Left renal cortex interstitium (tissue), 4 donors: ENCODE measurements at places on chromosomes 16 and 17.
A peak's percentile ranks its signal among the peaks of the same experiment; 100 is the strongest.

DNA sequence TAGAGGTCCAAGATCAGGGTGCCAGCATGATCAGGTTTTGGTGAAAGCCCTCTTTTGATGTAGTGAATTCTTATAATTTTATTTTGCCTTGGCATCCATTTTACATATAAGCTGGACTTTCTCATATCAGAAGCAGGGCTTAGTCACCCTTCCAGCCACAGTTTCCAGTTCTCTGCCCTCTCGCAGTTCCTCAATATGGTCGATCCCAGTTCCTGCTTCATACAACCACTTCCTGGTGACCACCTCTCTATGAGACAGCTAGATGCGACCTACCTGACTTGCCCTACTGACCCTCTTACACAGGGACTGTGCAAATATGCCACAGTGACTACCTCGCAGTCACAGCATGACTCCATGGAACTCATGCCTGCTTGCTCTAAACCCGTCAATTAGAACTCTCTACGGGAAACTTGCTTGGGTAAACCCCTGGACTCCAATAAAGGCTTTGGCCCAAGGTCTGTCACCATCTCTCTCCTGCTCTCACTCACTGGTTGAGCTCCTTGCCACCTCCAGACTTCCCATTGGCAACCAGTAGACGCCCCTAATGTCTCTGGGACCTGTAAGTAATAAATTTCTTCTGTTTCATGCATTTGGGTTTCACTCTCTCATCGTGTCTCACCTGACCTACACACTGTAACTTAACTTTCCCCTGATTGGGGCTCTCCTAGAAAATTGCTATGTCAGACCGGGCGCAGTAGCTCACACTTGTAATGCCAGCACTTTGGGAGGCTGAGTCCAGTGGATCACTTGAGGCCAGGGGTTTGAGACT lies 21.4 kb downstream of the CD300LG start:
- no peak for DNase-seq

DNA sequence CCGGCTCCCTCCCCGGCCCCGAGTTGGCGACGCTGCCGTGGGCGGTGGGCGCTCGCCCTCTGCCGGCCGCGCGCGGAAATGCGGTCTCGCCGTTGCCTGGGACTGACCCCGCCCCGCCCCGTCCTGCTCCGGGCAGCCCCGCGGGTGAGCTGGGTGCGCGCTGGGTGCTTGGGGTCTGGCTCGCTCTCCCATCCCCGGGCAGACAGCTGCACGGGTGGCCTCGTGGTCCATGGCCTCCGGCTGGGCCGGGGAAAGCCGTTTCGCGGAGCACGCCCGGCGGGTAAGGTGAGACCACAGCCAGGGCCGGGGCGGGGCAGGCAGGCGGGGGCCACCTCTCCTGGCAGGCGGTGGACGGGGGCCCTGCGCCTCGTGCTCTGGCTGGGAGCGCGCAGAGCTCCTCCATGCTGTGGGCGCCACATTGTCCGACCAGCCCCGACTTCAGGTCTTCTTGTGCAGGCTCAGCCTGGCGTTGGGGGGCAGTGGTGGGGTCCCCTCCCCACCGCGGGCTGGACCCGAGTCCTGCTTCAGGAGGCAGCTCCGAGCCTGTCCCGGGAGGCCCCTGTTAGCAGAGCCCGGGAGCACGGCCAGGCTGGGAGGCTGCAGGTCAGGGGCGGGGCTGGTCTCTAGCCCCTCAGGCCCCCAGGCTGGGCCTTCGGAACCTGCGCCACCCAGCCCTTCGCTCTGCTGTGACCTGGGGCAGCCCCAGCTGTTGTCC lies 7.0 kb upstream of the C1QTNF8 start:
- no peak for DNase-seq

GRCh38 chr16:29667755-29668154 lies 4.7 kb downstream of the SPN start:
- DNase-seq: no peak

DNA sequence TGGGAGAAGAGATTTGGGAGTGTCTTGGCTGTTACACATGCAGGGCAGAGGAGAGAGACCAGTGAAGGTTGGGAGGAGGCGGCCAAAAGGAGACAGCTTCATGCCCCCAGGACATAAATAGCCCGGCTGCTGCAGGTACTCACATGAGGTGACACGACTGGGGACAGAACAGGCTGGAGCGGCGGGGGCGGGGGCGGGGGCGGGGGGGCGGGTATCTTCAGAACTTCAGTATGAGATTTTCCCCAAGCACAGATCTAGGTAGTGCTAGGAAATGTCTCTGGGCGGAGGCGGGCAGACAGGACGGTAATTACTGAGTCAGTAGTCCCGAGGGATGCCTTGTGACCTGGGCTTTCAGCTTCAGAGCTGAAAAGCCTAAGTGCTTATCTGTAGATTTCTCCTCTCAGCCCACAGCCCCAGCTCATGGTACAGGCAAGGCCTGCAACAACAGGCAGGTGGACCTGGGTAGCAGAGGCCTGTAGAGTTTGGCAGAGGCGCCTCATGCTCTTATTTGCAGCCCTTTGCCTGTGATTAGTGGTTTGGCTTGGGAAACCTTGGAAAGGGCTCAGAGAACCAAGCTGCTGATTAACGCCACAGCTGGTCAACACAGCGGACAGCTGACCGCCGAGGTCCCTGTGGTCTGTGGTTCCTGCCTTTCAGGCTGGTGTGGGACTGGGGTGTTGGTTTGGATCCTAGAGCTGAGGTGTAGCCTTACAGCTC lies 24.5 kb downstream of the UNK start:
- no peak for DNase-seq

- DNase-seq: no peak
Measured at GRCh38 chr17:22692066-22692805, 999.9 kb downstream of the KCNJ18 start.

DNA sequence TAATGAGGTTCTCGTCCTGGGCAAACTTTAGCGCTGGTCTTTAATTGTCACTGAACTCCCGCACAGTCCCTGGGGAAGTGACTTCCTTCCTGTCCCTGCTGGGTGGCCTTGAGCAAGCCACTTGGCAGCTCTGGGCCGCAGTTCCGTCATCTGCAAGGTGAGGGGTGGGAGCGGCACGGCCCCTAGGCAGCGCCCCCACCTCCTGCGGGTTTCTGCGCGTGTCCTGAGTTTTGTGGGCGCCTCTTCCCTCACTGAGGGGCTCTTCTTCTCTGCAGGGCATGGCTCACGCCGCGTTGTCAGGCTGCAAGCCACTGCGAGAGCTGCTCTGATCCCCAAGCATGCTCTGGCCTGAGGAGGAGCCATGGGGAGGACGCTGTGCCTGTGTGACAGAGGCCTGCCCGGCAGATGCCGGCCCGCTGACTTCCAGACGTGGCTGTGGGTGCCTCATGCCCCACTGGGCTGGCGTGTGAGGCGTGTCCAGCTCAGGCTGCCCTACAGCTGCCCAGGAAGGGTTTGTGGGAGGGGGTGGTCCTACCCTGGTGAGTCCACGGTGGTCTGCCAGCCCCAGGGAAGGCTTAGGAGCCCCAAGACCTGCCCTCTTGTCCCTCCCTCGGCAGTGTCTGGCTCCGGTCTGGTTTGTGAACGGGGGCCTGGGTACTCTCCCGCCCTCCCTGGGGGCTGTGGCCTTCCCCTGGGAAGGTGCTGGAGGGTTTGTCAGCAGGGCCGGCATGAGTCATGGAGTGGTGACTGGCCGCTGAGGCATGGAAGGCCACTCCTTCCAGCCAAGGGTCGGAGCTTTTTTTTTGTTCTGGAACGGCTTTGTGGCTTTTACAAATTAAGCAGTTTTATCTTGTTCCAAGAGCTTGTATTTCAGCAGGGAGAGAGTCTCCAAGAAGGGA lies 182.0 kb downstream of the SEC14L1 start:
- peak; percentile 71 for DNase-seq

GRCh38 chr16:55900616-55901393 lies 25.6 kb upstream of the CES5A start:
- no peak for DNase-seq

- no peak for DNase-seq
Measured at GRCh38 chr16:23902034-23902747, 66.4 kb downstream of the PRKCB start.

- no peak for DNase-seq
Measured at GRCh38 chr16:51989637-51990230, 557.2 kb downstream of the TOX3 start.

DNA sequence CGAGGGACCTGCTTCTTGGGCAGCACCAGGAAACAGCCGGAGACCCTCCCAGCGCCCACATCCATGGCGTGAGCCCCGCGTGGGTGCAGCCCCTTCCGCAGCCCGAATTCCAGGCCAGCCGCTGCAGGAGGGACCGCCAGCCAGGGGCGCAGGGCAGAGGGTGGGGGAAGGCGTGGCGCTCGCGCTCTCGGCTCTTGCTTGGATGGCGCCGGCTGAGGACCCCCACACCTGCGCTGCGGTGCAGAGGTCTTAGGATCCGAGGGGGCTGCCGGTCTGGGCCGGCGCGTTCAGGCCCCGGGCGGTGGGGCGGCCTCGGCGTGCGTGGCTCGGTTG lies 28.8 kb downstream of the ACTG1 start:
- no peak for DNase-seq

- no peak for DNase-seq
Measured at GRCh38 chr16:3131755-3132377, 3.0 kb upstream of the ZNF213 start.

GRCh38 chr16:60655514-60656153 lies 1380.6 kb downstream of the CDH8 start:
- no peak for DNase-seq

DNA sequence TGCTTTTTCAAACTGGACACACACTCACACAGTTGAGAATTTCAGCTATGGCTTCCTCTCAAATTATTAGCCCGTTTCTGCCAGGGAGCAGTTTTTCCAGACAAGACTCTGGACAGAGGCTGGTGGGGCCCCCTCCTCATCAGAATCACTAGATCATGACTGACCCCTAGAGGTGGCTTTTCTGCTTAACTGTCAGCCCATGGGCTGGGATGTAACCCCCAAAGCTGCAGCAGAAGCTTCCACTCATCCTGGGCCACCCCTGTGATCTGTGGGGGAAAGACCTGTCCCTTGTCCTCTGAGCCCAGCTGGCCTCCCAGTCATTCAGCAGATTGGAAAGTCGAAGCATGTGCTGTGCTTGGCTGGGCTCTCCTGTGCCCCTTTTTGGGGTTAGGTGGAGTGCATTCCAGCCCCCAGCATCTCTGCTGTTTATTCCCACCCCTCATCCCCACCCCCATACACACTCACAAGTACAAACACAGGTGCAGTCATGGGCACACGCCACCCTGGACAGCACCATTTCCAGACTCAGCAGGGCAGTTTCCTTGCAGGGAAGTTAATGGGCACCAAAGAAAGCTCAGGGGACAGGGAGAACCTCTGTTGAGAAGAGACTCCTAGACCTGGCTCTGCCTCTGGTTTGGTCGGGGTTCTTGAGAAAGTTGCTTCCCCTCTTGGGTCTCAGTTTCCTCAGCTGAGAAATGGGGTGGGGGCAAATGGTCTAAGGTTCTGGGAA lies 77.6 kb upstream of the RBL2 start:
- DNase-seq: no peak

DNA sequence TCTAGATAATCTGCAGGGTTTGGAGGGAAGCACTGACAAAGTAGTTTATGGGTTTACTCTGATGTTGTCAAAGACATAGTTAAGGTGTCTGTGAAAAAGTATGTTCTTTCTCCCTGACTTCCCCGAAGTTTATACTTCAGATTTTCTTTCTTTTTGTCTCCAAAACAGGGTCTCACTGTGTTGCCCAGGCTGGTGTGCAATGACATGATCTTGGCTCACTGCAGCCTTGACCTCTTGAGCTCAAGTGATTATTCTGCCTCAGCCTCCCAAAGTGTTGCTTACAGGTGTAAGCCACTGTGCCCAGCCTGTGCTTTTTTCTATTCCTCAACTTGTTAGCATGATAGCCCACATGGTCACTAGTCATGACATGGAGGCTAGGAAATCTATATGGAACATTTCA lies 20.9 kb downstream of the SF3B3 start:
- no peak for DNase-seq

- no peak for DNase-seq
Measured at GRCh38 chr16:58730724-58731370, 3.3 kb downstream of the GOT2 start.

- no peak for DNase-seq
Measured at GRCh38 chr16:23514381-23515152, 4.3 kb upstream of the GGA2 start.

GRCh38 chr16:53964145-53964790 lies 260.3 kb downstream of the FTO start:
- DNase-seq: no peak

- no peak for DNase-seq
Measured at GRCh38 chr16:53960050-53960812, 256.3 kb downstream of the FTO start.

DNA sequence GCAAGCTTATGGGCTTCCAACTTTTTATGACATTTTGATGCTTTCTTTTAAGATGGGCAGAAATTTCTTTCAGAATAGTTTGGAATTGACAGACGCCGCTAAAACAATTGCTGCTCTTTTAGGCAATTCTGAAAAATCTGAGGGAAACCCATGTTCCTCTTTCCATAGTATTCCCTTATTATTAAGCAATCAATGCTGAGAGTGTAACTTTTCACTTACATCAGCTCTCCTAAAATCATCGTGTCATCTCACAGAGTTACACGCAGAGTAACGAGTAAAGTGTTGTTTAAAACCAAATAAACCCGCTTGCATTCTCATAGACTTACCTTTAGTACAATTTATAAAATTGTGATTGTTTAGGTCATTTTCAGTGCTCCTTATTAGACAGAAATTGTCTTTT lies 150.6 kb downstream of the MAF start:
- no peak for DNase-seq

GRCh38 chr16:46929378-46930332 lies 43.8 kb downstream of the DNAJA2 start:
- no peak for DNase-seq

- DNase-seq: no peak
Measured at GRCh38 chr17:61822326-61823285, 40.7 kb downstream of the BRIP1 start.

GRCh38 chr16:10947211-10947787 lies 2.9 kb downstream of the CLEC16A start:
- DNase-seq: no peak

- DNase-seq: no peak
Measured at GRCh38 chr17:76926237-76926866, 58.1 kb downstream of the MGAT5B start.

DNA sequence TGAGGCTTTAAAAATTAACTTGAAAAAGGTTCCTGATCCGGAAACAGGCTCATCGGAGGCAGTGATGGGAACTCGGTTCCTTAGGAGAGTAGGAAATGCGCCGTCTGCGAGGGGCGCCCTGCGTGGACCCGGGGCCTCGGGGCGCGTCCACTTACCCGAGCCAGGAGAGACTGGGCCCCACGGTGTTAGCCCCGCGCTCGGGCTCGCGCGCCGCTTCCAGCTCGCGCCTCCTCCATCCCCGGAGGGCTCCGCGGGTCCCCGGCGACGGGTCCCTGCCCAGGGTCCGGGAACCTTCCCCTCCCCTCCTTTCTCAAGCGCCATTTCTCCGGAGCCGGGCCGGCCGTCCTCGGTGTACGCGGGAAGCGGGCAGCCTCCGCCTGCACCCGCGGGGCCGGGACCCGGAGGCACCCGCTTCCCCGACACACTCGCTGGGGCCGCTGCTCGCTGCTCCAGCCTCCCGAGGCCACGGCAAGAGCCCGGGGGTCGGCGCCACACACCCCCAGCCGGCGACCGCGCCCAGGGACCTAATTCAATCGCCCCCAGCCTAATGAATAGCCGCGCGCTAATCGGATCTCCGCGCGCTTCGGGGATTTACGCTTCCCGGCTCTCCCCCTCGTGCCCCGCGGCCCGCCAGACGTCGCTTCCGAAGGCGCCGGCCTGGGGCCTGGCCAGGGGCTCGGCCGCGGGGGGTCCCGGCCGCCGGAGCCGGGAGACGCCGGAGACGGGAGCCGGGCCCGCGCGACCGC lies 2.2 kb upstream of the BAHCC1 start:
- DNase-seq: no peak

- no peak for DNase-seq
Measured at GRCh38 chr16:751152-752006, 9.2 kb upstream of the MSLN start.

GRCh38 chr16:13913374-13914292 lies 6.3 kb upstream of the ERCC4 start:
- DNase-seq: no peak
